ENCODE measurements at places on chromosomes 4 and X.

DNA sequence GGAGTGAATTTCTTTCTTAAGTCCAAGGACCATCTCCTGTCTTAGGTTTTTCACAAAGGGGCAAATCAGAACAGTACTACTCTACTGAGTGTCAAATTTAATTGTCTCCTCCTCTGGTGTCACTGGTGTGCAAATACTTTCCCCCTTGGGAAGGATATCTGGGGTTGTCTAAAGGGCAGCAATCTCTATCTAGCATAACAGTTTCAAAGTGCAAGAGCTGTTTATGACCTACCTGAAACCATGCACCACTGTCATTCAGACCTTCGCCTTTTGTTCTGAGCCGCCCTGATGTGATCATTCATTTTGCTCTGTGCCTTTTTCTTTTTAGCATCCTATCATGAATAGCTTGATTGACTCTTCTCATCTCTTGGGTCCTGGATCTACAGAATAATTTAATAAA, 39.3 kb downstream of the IL1RAPL1 start:
- no peak for DNase-seq

DNA sequence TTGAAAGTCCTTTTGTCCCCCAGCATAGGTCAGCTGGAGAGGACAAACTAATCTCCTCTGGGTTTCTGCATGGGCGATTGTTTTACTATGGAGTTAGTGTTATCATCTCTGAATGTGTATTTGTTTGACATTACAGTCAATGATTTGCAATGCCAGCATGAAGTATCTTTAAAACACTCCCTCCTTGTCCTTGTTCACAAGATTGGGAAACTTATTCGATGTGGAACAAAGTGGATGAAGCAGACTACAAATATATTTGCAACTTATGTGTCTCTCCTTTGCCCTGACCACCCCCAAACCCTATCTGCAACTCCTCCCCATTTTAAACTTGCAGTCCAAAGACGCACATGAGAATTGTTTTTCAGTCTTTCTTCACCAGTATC, 1.5 kb upstream of the PITX2 start:
- DNase-seq, result no peak

- peak; percentile 29 for DNase-seq
Measured at GRCh38 chr4:82201805-82202641, 171.8 kb downstream of the HNRNPD start.

DNA sequence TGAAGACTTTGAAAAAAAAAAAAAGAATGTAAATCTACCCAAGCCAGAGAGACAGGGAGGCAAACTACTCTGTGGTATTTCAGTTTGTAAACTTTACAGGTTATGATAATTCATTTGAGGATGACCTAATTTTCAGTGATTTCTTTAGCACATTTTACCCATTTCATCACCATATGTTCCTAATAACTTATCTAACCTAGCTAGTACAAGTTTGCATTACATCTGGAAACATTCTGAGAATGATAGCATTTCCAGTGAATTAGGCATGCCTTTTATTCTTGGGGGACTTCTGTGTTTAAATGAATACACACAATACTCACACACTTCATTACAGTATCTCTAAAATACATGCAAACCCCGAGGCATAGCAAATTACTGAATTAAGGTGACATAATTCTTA, 1055.5 kb downstream of the PCDH18 start:
- DNase-seq, result no peak

GRCh38 chr4:176319704-176320339, at the start of gene SPCS3:
Gene SPCS3 (plus strand): TSS chr4:176319966. CDS start chr4:176320077, 111 bp downstream.
- DNase-seq, result peak; percentile 92

DNA sequence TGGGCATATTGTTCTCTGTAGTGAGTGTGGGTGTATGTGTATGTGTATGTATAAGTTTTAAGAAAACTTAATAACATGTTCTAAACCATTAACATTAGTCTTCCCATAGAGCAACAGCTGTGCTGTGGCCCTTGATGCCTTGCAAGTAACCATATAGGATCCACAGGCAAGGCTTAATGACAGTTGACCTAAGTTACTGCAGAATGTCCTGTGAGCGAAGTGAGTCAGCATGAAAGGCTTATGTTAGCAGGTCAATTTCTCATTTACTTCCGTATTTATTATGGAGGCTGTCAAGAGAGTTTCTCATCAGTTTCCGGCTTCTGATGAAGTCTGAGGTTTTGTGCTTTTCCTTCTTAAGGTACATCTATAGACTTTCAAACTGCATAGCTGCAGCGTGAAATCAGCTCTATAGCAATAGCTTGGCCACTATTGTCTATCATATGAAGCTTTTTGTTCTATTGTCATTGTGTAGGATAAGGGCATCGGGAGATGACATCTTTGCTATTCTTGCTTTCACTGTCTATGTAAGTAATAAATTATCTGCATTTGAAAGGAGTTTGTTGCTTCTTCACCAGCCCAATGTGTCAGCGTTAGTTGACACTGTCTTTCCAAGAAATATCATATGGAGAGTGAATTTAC, 1153.4 kb upstream of the AGA start:
- no peak for DNase-seq

DNA sequence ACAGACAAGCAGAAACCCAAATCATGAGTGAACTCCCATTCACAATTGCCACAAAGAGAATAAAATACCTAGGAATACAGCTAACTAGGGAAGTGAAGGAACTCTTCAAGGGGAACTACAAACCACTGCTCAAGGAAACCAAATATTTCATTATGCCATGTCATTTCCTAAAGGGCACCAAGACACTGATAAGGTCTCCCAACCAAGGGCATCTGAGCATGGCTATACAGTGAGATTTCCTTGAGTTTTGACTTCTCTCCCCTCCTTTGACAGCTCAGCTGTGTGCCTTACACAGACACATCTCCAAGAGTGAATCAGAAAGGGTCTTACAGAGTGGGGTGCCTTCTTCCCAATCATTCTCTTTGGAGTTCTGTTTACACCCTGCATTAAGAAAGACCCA, 40.4 kb downstream of the PCDH7 start:
- DNase-seq, result no peak

GRCh38 chr4:89586864-89587263, 250.1 kb downstream of the SNCA start:
- no peak for DNase-seq

- DNase-seq, result no peak
Measured at GRCh38 chrX:43870758-43871419, 11.4 kb downstream of the MAOB start.

GRCh38 chrX:148713981-148714380, 213.6 kb downstream of the AFF2 start:
- DNase-seq, result no peak

DNA sequence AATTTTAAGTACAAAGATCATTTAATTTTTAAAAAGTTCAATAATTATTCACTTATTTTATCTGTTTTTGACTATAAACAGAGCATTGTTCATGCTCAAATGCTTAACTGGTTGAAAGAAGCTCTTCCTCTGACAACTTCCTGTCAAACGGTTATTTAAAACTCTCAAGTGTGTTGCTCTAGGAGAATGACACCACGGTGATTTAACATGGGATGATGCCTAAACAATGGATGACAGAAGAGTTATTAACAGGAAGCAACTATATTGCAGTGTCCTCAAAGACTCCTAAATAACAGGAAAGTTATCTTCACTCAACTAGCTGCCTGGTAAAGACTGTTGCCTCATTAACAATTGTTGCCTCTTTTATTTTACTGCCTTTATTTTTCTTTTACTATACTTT, 509.6 kb downstream of the PACRGL start:
- DNase-seq, result no peak

GRCh38 chr4:121551271-121551670, 145.5 kb downstream of the ANXA5 start:
- no peak for DNase-seq

- DNase-seq, result no peak
Measured at GRCh38 chrX:72040506-72040905, 91.2 kb downstream of the RTL5 start.

DNA sequence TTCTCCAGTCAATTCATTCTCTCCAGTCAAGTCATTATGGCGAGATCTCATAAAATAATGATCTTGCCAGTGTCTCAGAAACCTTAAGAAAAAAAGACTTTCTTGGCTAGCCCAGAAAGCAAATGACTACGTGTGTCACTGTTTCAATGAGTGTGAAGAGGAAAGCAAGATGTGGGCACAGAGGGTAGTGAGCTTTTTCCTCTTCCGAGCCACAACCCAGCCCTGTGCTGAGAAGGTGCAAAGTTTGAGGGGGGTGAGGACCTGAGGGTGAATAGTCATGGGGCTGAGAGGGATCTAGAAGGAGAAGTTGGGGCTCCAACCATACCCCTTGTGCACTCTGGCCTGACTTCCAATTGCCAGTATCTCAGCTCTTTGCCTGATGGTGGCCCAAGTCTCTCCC, 85.6 kb upstream of the EGFL6 start:
- DNase-seq, result no peak

DNA sequence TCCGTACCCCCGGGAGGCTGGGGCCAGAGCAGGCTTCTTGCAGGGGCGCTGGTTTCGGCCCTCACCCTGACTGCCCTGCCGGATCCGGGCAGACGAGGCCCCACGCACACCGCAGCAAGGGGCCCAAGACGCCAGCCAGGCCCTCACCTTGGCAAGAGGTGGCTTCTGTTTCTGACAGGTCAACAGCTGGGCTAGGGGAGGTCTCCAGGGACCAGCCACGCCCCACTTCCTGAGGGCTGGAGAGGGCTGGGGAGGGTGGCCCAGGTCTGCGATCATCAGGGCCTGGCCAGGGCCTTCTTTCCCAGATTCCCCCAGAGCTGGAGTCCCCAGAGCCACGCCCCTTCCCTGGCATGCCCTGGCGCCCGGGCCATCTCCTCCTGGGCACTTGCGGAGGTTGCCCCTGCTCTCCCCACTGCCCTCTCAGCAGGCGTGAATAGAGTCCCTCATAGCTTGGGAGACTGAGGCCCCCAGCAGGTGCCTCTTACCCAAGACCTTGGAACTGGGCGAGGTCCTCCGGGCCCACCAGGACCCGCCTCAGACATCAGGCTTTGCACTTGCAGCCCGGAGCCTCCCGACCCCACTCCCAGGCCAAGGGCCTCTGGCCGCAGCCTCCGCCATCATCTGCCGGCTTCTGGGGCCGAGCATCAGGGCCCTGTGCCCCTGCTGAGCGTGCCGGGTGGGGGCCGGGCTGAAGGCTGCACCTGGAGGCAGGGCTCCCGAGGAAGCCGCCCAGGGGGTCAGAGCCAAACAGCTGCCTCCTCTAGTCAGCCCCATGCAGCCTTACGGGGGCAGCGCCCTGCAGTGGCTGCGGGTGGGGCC, 6.3 kb upstream of the FGFR3 start:
- DNase-seq, result no peak

GRCh38 chrX:68761086-68761485, 67.7 kb upstream of the EFNB1 start:
- no peak for DNase-seq

GRCh38 chr4:56874166-56874565, 33.5 kb upstream of the REST start:
- peak; percentile 26 for DNase-seq

GRCh38 chr4:161629694-161630441, 533.9 kb downstream of the FSTL5 start:
- DNase-seq, result peak; percentile 49

- DNase-seq, result no peak
Measured at GRCh38 chrX:71565474-71566041, 12.7 kb upstream of the GCNA start.

GRCh38 chr4:128354205-128354821, 66.7 kb upstream of the PGRMC2 start:
- no peak for DNase-seq

- DNase-seq, result no peak
Measured at GRCh38 chrX:16970977-16971376, 24.5 kb downstream of the REPS2 start.

DNA sequence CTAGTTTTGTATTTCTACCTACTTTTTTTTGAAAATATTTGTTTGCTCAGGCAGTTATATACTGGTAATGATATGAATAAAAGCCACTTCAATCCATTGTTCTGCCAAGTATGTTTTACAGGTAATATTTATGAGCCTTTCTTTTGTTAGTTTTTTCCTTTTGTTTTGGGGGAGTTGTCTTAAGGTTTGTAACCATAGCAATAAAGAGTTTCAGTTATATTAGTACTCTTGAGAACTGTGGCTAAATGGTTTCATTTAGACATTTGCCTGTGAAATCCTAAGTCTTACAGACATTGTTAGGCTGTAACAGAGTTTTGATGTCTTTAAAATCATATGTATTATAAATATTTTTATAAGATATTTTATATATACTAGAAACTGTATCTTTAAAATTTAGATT, 150.1 kb downstream of the DIPK2B start:
- no peak for DNase-seq

- no peak for DNase-seq
Measured at GRCh38 chr4:24763631-24764297, 31.6 kb upstream of the SOD3 start.

DNA sequence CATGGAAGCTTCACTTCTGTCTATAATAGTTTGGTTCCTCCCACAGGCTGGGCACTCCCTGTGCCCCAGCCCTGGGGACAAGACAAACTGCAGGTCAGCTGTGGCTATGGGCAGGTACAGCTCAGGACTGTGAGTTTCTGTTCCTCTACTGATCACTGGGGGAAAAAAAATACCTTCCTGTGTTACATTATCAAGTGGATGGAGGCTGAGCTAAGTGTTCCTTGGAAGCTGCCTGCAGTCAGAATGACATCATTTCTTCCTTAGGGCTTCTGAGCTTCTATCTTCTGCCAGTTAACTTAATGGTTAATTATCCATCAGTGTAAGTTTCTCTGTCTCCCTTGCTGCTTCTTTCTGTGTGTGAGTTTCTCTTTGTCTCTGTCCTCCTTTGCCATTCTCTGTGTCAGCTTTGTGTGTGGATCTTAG, 4.6 kb downstream of the RAB33A start:
- DNase-seq, result no peak

GRCh38 chr4:72209600-72209999, 177.8 kb downstream of the NPFFR2 start:
- DNase-seq, result no peak

- no peak for DNase-seq
Measured at GRCh38 chr4:159428975-159429692, 326.3 kb downstream of the RAPGEF2 start.

DNA sequence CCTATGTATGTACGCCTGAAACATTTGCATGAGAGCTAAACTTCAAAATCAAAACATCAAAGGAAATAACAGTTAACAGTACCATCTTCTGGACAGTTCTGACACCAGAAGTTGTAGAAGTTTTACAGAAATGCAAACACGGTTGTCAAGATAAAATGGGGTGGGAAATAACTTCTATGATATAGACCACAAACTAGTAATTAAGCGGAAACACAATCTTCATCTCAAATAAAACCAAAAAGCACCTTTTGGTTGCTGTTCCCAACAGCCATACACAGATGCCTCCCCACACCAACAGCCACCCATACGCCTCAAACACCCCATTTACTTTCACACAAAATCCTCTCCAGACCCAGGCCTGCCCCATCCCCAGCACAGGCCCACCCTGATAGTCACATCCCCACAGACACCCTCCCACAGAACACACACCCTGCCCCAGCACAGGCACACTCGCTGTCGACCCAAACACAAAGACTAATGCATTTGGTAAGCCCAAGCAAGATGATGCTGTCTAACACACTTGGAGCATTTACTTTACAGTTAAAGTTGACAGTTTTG, 64.3 kb downstream of the TAPT1 start:
- DNase-seq, result no peak
